ENCODE measurements at places on chromosomes 5 and 9. TPM values are rescaled to one million over a fixed set of nuclear protein-coding genes. Genes with fewer than 3 reads are reported as not detected.
A peak's percentile ranks its signal among the peaks of the same experiment; 100 is the strongest.

The TRPM3 gene
- 0.16 TPM for total RNA-seq

The GPR150 gene
- total RNA-seq: not detected

The PCDHGA4 gene
- 2.4 TPM for total RNA-seq

The FBLL1 gene
- not detected for total RNA-seq

The CCNB1 gene
- total RNA-seq: 1.8 TPM

The GNA14 gene
- 0.60 TPM for total RNA-seq

The CTSV gene
- total RNA-seq: 0.17 TPM

- DNase-seq: no peak
Measured at GRCh38 chr5:42691413-42691937, 65.1 kb upstream of the CCDC152 start.

- no peak for DNase-seq
Measured at GRCh38 chr5:55535199-55535905, 588 bp upstream of the PLPP1 start.

DNA sequence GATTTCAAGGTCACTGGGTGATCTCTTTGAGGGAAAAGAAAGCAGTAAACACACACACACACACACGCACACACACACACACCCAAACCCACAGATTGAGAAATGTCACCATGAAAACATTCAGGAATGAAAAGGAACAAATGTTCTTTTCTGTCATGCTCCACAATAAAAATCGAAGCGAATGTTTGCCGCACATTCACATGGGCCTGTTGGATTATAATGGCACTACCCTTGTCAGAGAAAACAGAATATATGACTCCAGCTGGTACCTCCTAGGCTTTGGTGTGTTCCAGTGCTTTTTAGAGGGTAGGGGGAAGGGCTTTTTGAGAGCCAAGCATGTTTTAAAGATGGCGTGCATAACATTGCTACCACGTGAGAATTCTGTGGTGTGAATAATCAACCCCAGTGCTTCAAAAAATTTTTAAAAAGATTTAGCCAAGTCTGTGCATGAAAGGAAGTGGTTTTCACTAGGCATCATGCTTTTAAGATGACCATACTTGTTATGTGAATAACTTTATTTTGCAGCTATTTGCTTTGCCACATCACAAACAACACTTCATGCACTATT is 120.8 kb upstream of the ZNF608 start:
- no peak for DNase-seq

DNA sequence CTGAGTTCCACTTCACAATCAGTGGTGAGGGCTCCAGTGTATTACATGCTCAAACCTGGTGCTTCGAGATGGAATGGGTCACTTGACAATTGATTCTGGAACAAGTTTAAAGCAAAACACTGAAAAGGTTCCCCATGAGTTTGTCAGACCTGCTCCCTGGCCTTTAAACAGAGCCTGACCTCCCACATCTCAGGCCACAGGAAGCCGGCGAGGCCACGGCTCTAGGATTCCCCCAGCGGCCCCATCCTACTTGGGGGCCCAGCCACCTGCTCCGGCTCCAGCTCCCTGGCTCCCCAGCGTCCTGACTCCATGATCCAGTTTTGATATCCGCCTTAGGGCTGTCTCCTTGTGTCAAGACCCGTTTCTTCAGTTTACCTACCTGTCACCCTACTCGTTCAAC is 62.0 kb downstream of the TTLL11 start:
- DNase-seq: no peak

DNA sequence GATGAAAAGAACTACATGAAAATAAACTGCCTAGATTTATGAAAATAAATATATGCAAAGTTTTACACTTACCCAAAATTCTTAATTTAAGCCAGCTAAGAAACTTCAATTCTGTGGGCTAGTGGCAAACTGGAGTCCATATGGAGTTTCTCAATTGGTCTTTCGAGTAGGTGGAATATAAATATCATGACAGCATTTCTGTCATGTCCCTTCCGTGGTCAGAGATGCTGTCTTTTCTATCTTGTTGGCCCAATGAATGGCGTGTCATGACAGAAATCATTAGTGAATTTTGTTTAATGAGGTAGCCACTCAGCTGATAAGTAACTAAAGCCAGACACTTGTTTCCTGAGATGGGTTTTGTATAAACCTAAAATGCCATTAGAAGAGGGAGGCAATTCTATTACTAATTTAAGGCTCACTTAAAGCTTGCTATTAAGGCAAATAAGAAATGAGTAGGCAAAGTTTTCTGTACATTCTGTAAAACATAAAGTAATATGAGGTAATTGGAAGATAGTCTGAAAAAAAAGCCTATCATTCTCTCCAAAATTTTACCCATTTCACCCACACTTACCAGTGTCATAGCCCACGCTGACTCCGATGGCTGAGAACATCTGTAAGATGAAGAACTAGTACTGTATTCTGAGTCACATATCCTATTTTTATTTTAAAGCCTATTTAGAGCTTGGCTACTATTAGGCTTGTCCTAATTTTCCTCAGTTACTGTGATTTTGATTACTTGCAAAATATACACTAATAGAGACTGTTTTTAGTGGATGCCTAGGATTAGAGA is 419.3 kb upstream of the MEF2C start:
- no peak for DNase-seq

GRCh38 chr9:83440641-83441040 is 97.6 kb downstream of the FRMD3 start:
- DNase-seq: no peak

DNA sequence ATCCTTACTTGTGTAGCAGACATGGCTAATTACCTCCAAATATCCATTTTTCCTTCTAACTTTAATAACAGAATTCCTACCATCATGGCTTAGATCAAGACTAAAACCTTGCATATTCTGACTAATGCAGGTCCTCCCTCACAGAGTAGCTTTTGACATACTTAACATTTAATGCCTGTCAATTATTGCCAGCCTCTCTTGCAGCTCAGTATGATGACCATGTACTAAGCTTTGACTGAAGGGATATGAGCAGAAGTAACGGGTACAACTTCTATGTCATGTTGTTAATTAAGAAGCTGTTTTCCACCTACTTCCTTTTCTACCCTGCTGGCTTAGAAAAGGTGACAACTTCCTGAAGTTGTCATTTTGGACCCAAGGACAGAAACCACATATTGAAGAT is 533.4 kb downstream of the PSAT1 start:
- no peak for DNase-seq

DNA sequence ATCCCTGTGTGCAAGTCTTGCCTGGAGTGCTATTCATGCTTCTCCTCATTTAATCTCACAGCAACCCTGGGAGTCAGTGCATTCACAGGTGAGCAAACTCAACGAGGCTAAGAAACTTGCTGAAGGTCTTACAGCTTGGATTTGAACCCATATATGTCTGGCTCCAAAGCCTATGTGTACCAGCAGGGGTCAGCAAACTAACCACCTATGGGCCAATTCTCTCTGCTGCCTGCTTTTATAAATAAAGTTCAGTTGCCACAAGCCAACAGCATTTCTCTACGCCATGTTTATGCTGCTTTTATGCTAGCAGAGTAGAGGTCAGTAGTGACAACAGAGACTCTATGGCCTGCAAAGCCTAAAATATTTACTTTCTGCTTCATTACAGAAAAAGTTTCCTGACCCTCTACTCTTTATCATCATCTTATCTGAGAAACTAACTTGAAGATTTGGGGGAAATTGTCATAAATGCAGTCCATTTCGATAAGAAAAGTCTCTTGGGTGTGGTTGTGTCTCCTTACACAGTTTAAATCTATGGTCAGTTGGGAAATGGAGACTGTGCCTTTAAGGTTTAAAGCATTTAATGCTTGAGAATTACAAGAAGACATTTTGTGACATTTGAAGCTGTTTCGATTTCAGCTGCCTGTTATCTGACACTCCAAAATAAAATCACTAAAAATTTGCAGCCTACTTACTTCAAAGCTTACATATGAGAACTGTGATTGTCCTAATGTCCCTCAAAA is 137.7 kb downstream of the PRELID2 start:
- DNase-seq: no peak

- DNase-seq: no peak
Measured at GRCh38 chr5:53392073-53392472, 88.4 kb upstream of the FST start.

GRCh38 chr9:93380410-93381060 is 71.0 kb upstream of the FAM120A start:
- no peak for DNase-seq

DNA sequence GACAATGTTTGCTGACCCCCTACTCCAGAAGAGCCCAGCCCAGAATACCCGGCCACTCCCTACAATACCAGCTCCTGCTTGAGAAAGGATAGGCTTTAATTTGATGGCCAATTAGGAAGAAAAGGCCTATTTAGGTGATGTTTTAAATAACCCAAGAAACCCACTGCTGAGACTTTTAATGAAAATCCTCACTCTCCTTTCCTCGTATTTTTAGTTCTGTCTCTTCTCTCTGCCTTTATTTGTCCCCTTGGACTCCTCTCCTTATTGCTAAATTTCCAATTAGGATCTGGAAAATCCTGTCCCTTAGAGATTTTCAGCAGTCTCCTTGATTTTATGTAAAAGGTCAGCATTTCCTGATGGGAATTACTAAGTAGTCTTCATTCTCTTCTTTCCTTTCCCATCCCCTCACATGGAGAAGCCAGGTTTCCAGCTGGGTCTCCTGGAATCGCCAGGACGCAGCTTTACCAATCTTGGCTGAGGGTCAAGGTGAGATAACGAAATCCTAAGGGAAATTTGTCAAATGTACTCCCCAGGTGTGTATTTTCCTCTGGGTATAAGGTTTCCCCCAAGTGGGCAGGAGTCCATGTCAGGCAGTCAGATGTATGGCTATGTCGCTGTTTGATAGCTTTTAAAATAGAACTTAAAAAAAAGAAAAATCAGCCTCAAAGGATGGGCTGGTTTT is 11.7 kb downstream of the STC2 start:
- DNase-seq: no peak

- no peak for DNase-seq
Measured at GRCh38 chr9:16628413-16628812, 242.1 kb downstream of the BNC2 start.

DNA sequence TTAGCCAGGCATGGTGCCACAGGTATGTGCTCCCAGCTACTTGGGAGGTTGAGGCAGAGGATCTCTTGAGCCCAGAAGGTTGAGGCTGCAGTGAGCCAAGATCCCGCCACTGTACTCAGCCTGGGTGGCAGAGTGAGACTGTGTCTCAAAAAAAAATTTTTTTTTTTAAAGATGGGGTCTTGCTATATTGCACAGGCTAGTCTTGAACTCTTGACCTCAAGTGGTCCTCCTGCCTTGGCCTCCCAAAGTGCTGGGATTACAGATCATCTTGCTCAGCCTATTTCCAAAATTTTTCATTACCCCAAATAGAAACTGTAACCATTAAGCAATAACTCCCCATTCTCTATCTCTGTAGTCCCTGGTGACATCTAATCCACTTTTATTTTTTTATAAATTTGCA is 4.4 kb upstream of the TBC1D13 start:
- no peak for DNase-seq

GRCh38 chr5:121500310-121500709 is 351.4 kb upstream of the FTMT start:
- no peak for DNase-seq

DNA sequence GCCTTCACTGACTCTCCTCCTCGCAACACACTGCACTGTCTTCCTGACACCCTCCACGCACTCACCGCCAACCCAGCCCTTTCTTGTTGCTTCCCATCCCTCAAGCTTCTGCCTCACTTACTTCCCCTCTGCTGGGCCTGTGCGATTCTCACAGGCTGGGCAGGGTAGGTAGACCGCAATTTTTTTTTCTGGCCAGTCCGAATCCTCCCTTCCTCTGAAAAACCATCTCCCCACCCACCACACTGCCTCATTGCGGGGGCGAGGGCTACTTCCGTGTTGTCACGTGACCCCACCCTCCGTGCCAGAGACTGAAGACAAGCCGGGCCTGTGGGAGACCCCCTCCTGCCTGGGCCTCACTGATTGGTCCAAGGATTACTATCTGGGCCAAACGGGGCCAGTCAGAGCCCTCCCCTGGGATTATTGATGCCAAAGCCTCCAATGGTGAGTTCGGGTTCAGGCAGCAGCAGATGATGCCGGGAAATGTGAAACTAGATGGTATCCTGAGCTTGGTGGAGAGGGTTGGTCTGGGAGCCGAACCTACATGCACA is 73.1 kb downstream of the STK10 start:
- no peak for DNase-seq

DNA sequence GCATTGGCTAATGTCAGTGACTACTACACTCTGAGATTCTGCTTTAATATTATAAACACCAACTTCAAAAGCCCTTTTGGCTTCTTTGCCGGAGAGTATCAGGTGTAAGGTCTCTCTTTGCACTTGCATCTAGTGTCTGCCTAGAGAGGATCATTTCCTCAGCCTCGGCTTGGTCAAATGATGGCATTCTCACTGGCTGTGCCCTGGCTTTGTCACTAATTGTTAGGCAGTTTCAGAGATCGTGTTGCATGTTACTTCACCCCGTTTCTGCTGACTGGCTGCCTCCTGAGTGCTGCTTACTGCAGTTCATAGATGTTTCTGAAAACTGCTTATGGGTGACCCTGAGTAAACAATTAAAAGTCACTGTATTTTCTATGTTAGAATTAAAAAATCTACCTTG is 48.8 kb downstream of the SLC1A3 start:
- peak; percentile 23 for DNase-seq

DNA sequence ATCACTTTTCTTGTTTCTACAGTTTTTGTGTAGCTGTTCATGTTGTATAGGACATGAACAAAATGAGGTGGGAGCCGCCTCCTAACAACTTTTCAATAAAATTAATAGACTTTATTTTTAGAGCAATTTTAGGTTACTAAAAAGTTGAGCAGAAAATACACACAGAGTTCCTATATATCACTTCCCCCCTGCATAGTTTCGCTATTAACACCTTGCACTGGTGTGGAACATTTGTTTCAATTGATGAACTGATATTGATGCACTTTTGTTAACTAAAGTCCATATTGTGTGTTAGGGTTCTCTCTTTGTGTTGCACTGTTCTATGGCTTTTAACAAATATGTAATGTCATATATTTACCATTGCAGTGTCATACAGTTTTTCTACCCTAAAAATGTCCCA is 47.8 kb upstream of the KCNN2 start:
- no peak for DNase-seq

DNA sequence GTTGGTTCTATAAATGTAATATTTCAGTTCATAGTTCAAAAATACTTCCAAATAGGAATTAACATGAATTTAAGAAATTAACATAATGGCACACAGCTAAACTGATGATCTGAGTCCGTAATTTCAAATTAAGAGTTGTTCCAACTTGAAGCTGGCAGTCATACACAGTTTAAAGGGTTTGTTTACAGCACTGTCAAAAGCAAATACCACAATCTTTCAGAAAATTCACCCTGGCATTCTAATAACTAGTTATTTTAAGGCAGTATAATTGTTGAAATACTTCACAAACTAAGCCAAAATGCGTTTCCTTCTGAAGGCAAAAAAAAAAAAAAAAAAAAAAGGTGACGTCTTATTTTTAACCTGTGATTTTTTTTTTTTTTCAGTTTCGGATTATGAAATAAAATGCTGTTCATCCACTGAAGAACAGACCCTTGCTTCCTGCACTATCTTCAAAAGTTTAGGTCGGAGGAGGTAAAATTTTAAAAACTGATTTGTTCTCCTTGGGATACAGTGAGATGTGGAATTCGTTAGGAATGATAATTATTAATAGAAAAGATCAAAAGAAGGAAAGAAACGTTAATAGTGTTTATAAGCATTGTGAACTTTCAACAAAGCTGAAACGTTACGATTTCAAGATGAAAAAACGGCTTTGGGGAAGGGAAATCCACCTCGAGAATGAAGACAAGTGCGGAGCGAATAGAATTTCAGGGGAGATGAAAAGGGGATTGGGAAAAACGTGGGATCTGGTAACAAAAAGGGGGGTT is 850 bp downstream of the IL6ST start:
- DNase-seq: no peak

Measured in psoas muscle (tissue), 8 donors.